A549 treated with CORT108297 at 1 μM for 4 hours (cell line): ENCODE measurements at places on chromosomes 5 and 9. TPM values are rescaled to one million over a fixed set of nuclear protein-coding genes. Genes with fewer than 3 reads are reported as not detected.

PCDHB9 gene
- 0.02 to 0.09 TPM (median 0.06 TPM) in 4 of 5 replicates, not detected in the other for total RNA-seq

SLC34A3 gene
- total RNA-seq: 0.07 to 0.14 TPM (median 0.10 TPM) in 4 of 5 replicates, not detected in the other

CDKN2B gene
- total RNA-seq: not detected in 5 replicates

SNCB gene
- total RNA-seq: 0.65 to 1.6 TPM (median 1.1 TPM) in 5 replicates

REEP2 gene
- 6.5 to 8.1 TPM (median 6.8 TPM) in 5 replicates for total RNA-seq

SCAI gene
- 1.2 to 1.8 TPM (median 1.6 TPM) in 5 replicates for total RNA-seq

PKD2L2 gene
- total RNA-seq: not detected in 5 replicates

GABRB2 gene
- total RNA-seq: not detected in 5 replicates

CNTLN gene
- total RNA-seq: 4.5 to 6.9 TPM (median 5.4 TPM) in 5 replicates

GAS1 gene
- total RNA-seq: 0.05 to 0.15 TPM (median 0.11 TPM) in 5 replicates

SHOC1 gene
- total RNA-seq: not detected in 5 replicates

GARNL3 gene
- 2.2 to 2.8 TPM (median 2.4 TPM) in 5 replicates for total RNA-seq

FOXE1 gene
- 3.2 to 4.5 TPM (median 4.0 TPM) in 5 replicates for total RNA-seq

CTSV gene
- total RNA-seq: 11.6 to 15.8 TPM (median 13.0 TPM) in 5 replicates

MARCHF11 gene
- total RNA-seq: not detected in 5 replicates

NEUROG1 gene
- not detected in 5 replicates for total RNA-seq

HBEGF gene
- 5.8 to 8.9 TPM (median 6.3 TPM) in 5 replicates for total RNA-seq

LARP1 gene
- total RNA-seq: 107 to 135 TPM (median 132 TPM) in 5 replicates

C9orf50 gene
- 0.10 to 0.12 TPM in 2 of 5 replicates, not detected in the others for total RNA-seq

IRX2 gene
- 1.1 to 1.8 TPM (median 1.6 TPM) in 5 replicates for total RNA-seq

HARS2 gene
- 33.5 to 42.3 TPM (median 40.2 TPM) in 5 replicates for total RNA-seq

TEK gene
- 0.02 to 0.06 TPM (median 0.03 TPM) in 5 replicates for total RNA-seq

PRDM9 gene
- total RNA-seq: not detected in 5 replicates

ARHGAP26 gene
- total RNA-seq: 7.2 to 9.4 TPM (median 8.0 TPM) in 5 replicates

SLC45A2 gene
- 0.05 TPM in 1 of 5 replicates, not detected in the others for total RNA-seq

TOR1B gene
- 21.3 to 26.5 TPM (median 24.1 TPM) in 5 replicates for total RNA-seq

INSL6 gene
- not detected in 5 replicates for total RNA-seq

SPINK6 gene
- 0.21 to 0.65 TPM (median 0.29 TPM) in 4 of 5 replicates, not detected in the other for total RNA-seq

PCDHAC1 gene
- total RNA-seq: 1.3 to 1.9 TPM (median 1.7 TPM) in 5 replicates

KLHL3 gene
- 0.12 to 0.34 TPM (median 0.15 TPM) in 5 replicates for total RNA-seq

SPATA31D4 gene
- not detected in 5 replicates for total RNA-seq
